ENCODE measurements at places on chromosomes 5 and 9.

GRCh38 chr5:128684961-128685360 lies 146.9 kb upstream of the FBN2 start:
- DNase-seq: no peak

GRCh38 chr9:72817413-72817812 lies 135.4 kb downstream of the ALDH1A1 start:
- no peak for DNase-seq

DNA sequence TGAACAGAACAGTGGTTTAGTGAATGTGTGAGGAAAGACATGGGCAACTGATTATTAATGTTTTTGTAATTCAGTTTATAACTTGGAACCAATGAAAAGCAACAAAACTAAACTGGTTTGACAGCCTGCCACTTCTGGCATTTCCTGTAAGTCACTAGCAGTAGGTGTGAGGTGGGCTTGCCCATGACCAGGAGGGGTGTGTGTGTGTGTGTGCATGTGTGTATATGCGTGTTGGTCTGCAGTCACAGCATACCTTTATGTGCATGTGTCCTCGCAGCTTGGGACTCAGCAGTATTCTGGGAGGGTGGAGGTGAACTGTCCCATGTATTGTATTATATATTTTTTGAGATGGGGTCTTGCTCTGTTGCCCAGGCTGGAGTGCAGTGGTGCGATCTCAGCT lies 32.3 kb downstream of the OTULIN start:
- DNase-seq: no peak

- no peak for DNase-seq
Measured at GRCh38 chr9:135706288-135706687, 4.3 kb downstream of the KCNT1 start.

DNA sequence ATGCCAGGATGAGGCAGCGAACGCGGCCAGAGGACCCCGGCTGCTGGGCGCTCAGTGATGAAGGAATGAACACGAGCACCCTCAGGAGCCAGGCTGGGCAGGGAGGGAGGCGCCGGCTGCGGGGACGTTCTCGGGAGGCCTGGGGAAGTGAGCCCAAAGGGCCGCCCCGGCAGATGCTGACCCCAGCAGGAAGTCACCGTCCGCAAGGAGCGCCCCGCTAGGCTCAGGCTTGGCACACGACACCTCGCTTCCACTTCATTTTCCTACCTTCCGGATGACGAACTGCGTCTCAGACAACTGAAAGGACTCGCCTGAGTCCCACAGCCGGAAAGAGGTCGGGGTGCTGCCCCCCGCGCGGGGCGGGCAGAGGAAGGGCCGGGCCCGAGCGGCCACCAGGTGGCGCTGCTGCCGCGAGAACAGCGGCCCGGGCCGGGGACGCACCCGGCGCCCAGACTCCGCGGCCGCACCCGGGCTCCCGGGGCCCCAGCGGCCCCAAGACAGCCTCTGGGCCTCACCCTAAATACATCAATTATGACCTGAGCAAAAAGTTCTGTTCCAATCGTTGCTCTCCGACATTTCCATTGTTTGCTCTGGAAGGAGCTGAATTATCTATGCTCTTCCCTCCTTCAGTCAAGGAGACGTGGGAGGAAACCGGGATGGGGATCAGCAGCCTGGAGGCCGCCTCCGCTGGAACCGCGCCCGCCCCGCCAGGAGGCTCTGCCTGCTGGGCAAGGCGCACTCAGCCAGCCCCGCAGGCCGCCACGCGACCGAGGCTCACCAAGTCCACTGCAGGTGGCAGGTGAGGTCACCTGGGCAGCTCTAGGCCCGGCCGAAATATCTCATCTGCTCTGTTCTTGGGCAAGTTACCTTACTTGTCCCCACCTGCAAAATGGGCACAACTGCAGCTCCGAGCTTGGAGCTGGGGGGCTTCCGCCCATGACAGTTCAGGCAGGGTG lies 107.0 kb downstream of the ZNF354C start:
- DNase-seq: peak; percentile 64

DNA sequence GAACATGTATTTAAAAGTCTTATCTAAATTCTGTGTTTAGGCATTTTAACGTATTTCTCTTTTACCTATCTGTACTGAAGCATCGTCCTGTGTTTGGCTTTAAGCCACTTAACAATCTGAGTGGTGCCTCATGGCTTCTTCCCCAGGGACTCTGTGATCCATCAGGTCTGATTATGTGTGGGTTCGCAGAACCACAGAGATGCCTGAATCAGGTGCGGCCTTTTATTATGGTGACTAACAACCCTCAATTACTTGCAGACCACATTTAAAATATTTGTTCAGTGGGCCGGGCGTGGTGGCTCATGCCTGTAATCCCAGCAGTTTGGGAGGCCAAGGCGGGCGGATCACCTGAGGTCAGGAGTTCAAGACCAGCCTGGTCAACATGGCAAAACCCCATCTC lies 39.6 kb upstream of the SAP30L start:
- no peak for DNase-seq

DNA sequence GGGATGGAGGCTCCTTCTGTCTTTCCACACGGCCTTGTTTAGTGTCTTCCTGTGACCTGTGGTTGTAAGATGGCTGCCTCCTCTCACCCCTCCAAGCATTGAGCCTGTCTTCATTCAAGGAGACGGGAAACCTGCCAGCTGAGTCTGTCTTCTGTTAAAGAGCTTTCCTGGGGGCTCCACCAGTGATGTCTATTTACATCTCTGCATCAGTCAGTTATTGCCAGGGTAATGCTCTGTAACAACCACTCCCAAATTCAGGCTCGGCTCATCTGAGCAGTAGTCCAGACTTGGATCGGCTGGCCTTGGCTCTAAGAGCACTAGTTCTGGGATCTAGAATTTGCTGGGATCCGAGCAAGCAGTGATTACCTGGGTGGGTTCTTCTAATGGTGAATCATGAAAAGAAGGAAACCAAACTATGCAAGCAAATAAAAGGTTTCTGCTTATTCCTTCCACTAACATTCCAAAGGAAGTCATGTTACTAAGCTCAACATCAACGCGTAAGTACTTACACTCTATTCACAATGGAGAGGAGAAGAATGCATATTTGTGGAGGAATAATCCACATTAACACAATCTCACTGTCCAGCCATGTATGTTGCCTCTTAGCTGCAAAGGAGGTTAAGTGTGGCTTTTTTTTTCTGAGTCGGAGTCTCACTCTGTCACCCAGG lies 61.7 kb downstream of the GALNT12 start:
- no peak for DNase-seq

Data from stimulated activated CD4-positive, alpha-beta T cell treated with anti-CD3 and anti-CD28 coated beads, TNF-alpha, amount 100 ng/mL, for 48 hours (primary cell).